Airway epithelial cell (primary cell): ENCODE measurements at places on chromosomes 16 and 17. TPM values are rescaled to one million over a fixed set of nuclear protein-coding genes. Genes with fewer than 3 reads are reported as not detected.

Gene GNAO1
- 0.09 and 0.78 TPM in 2 replicates for total RNA-seq

Gene LLGL2
- 47.7 and 48.8 TPM in 2 replicates for total RNA-seq

Gene NPIPA8
- total RNA-seq, result 0.51 TPM in 1 of 2 replicates, not detected in the other

Gene SULT1A2
- total RNA-seq, result 0.42 and 0.88 TPM in 2 replicates

Gene PPP4C
- total RNA-seq, result 87.6 and 119 TPM in 2 replicates

Gene CCL8
- total RNA-seq, result not detected in 2 replicates

Gene CDH5
- total RNA-seq, result 0.14 TPM in 1 of 2 replicates, not detected in the other

Gene NATD1
- total RNA-seq, result 1.4 and 2.2 TPM in 2 replicates

Gene ZNF200
- total RNA-seq, result 5.0 and 5.7 TPM in 2 replicates

Gene TBC1D3D
- total RNA-seq, result not detected in 2 replicates

Gene CLEC3A
- total RNA-seq, result not detected in 2 replicates

Gene NGFR
- 3.2 and 3.9 TPM in 2 replicates for total RNA-seq

Gene DNAI2
- total RNA-seq, result not detected in 2 replicates

Gene TBX21
- total RNA-seq, result not detected in 2 replicates

Gene CENPT
- total RNA-seq, result 20.2 and 23.8 TPM in 2 replicates

Gene KRTAP1-1
- total RNA-seq, result not detected in 2 replicates

Gene TBC1D28
- total RNA-seq, result not detected in 2 replicates

Gene CAPN15
- total RNA-seq, result 45.1 and 52.1 TPM in 2 replicates

Gene KRTAP17-1
- not detected in 2 replicates for total RNA-seq

Gene SHISA6
- total RNA-seq, result not detected in 2 replicates

Gene LDHD
- total RNA-seq, result 0.14 and 0.56 TPM in 2 replicates

Gene CHST5
- total RNA-seq, result not detected in 2 replicates

Gene KRT15
- 292 and 317 TPM in 2 replicates for total RNA-seq

Gene MT1F
- total RNA-seq, result 1.5 and 6.8 TPM in 2 replicates

Gene OR4D1
- not detected in 2 replicates for total RNA-seq

Gene GJD3
- not detected in 2 replicates for total RNA-seq

Gene SULT1A4
- 0.28 and 2.3 TPM in 2 replicates for total RNA-seq

Gene PRR29
- 0.07 and 0.37 TPM in 2 replicates for total RNA-seq

Gene NPIPB6
- total RNA-seq, result 0.49 TPM in 1 of 2 replicates, not detected in the other

Gene CORO6
- 1.3 and 1.9 TPM in 2 replicates for total RNA-seq

Gene KRT37
- total RNA-seq, result not detected in 2 replicates

Gene KRT33A
- 0.35 TPM in 1 of 2 replicates, not detected in the other for total RNA-seq

Gene ADAM11
- 0.07 and 2.6 TPM in 2 replicates for total RNA-seq

Gene PRSS22
- total RNA-seq, result 21.6 and 23.4 TPM in 2 replicates

Gene SLFN12L
- 0.88 TPM in 1 of 2 replicates, not detected in the other for total RNA-seq

Gene CD7
- 0.14 TPM in 1 of 2 replicates, not detected in the other for total RNA-seq

Gene RGS11
- 0.56 and 0.70 TPM in 2 replicates for total RNA-seq

Gene CMTM2
- not detected in 2 replicates for total RNA-seq

Gene GAST
- 7.2 TPM in 1 of 2 replicates, not detected in the other for total RNA-seq

Gene LGALS9B
- 0.79 and 2.5 TPM in 2 replicates for total RNA-seq

Gene ATP1B2
- total RNA-seq, result not detected in 2 replicates

Gene C1QTNF1
- total RNA-seq, result 0.46 and 0.99 TPM in 2 replicates

Gene IKZF3
- total RNA-seq, result 0.21 TPM in 1 of 2 replicates, not detected in the other

Gene CHST4
- total RNA-seq, result not detected in 2 replicates

Gene CARHSP1
- total RNA-seq, result 95.3 and 105 TPM in 2 replicates

Gene HSD17B1
- 5.7 and 9.3 TPM in 2 replicates for total RNA-seq

Gene ADAMTS18
- total RNA-seq, result 0.21 and 0.65 TPM in 2 replicates

Gene SCIMP
- total RNA-seq, result not detected in 2 replicates

Gene HCRT
- total RNA-seq, result not detected in 2 replicates

Gene UNC13D
- 9.6 and 10.1 TPM in 2 replicates for total RNA-seq

Gene KCNJ16
- total RNA-seq, result not detected in 2 replicates

Gene GRAP
- 0.05 and 0.07 TPM in 2 replicates for total RNA-seq

Gene CD300E
- total RNA-seq, result not detected in 2 replicates

Gene CFAP119
- 1.7 and 3.0 TPM in 2 replicates for total RNA-seq

Gene CDR2L
- 19.4 and 27.5 TPM in 2 replicates for total RNA-seq

Gene CLDN7
- total RNA-seq, result 86.7 and 132 TPM in 2 replicates
